ENCODE measurements at places on chromosomes 5 and 9.

GRCh38 chr5:36654564-36654963, 48.2 kb downstream of the SLC1A3 start:
- DNase-seq = no peak

GRCh38 chr5:159851053-159851452, 65.2 kb upstream of the ADRA1B start:
- DNase-seq = no peak

GRCh38 chr5:75710637-75711036, 6.6 kb downstream of the POC5 start:
- no peak for DNase-seq

DNA sequence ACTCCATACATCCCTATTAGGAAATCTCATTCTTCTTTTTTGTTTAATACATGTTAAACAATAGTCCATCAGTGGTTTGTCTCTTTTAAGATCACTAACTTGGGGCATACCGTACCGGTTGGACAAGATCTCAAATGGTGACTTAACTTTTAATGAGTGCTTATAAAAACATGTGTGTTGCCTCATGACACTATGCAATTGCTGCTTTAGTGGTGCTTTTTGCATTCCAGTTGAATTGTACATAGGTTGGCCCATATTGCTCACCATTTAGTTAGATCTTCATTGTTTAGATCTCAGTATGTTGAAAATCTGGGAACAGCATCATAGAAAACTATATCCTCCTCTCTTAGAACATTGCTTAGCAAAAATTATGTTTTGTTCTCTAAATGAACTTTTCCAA, 17.8 kb downstream of the C9orf85 start:
- DNase-seq = no peak

DNA sequence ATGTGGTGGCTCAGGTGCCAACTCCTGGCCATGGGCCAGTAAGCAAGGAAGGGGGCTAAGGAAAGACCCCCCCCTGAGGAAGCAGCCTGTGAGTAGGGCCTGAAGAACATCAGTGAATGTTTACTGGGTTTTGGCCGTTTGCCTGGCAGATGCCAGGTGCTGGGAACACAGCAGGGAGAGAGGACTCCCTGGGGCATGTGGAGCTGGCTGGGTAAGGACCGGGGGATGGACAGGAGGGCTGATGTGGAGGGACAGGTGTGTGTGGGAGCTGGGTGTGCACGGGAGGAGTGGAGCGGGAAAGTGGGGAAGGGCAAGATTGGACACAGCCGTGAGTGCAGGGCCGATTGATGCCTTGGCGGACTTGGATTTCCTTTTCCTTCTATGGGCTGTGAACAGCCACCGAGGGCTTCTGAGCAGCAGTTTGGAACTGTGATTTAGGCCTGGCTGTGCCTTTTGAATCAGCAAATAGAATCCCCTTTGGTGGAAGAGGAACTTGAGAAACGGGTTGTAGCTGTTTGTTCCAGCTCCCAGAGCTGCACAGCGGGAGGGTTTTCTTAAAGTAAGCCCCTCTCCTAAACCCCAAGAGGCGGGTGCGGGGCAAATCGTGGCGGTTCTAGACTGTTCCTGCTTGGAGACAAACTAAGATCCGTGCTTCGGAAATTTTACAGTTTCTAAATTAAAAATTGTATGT, 3.1 kb downstream of the HMCN2 start:
- no peak for DNase-seq

GRCh38 chr5:40401284-40402006, 278.3 kb upstream of the PTGER4 start:
- DNase-seq = no peak

DNA sequence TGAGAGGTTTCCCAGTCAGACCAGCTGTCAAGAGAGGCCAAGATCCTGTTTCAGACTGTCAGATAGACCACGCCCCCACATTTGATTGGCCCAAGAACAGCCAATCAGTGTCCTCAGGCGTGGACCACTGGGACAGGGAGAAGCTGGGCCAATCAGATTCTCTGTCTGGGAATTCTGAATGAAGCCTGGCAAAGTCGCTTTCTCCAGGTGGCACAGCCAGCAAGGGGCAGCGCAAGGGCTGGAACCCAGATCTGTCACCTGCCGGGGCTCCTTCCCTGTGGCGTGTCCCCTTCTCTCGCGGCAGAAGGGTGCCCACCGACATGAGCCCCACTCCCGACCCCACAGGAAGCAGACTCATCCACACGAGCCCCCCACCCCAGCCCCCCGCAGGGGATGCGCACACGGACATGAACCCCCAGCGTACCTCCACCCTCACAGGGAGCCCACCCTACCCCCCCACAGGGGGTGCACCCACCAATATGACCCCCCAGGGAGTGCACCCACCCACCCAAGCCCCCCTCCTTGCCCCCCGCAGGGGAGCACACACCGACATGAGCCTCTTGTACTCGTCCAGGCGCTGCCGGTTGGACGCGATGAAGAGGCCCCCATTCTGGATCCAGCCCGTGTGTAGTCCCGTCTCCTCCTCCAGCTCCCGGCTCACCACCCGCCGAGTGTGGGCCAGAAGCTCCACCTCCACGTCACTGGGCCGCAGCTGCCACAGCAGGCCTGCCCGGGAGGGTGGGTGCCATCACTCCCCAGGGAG, 6.1 kb downstream of the SARDH start:
- no peak for DNase-seq

- no peak for DNase-seq
Measured at GRCh38 chr9:79131246-79131774, 440.5 kb upstream of the TLE4 start.

Data from activated CD4-positive, alpha-beta T cell treated with anti-CD3 and anti-CD28 coated beads for 24 hours (primary cell).